Activated CD8-positive, alpha-beta memory T cell treated with anti-CD3 and anti-CD28 coated beads, Interleukin-2, amount 50 U/mL, for 4 hours (primary cell): ENCODE measurements at places on chromosomes 3 and 15.

DNA sequence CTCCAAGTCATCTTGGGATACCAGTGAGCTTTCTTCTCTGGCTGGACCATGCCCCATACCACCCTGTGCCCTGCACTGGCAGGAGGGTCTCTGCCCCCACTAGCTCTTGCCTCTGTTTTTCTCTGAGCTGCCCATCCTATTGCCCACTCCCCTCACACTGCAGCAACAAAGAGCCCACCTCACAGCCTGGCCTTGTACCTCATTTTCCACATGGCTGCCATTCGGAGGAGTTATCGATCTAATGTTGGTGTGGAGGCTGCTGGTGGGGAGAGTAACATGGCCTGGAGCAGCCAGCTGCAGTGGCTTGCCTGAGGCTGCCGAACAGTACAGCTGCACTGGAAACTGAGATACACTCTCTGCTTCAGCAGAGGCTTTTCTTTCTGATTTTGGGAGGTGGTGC, 65.7 kb upstream of the AGBL1 start:
- no peak for DNase-seq

- no peak for DNase-seq
Observed at GRCh38 chr15:81852411-81853149, 193.2 kb downstream of the MEX3B start.

DNA sequence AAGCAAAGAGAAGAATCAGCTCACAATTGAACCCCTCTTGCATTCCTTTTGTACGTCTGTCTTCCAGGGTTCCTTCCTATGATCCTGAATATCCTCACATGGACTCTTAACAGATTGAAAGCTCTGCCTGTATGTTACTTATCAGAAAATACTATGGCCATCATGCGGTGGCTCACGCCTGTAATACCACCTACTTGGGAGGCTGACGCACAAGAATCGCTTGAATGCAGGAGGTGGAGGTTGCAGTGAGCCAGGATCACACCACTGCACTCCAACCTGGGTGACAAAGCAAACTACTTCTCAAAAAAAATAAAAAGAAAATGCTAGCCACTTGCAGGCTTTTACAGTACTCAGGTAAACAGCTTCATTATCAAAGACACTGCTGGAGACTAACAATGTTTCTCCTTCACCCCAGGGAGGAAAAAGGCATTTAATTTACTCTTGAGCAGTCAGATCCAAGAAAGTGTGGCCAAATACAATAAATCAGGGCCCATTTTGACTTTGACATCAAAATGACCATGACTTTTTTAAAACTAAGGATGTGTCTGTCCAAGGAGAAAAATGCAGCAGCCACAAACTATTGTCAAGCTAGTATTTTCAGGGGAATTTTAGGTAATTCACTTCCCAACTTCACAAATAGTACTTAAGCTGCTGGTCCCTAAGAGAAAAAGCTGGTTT, 27.3 kb downstream of the NPTN start:
- no peak for DNase-seq

- DNase-seq = no peak
Observed at GRCh38 chr15:72970933-72971760, 81.1 kb upstream of the NEO1 start.

DNA sequence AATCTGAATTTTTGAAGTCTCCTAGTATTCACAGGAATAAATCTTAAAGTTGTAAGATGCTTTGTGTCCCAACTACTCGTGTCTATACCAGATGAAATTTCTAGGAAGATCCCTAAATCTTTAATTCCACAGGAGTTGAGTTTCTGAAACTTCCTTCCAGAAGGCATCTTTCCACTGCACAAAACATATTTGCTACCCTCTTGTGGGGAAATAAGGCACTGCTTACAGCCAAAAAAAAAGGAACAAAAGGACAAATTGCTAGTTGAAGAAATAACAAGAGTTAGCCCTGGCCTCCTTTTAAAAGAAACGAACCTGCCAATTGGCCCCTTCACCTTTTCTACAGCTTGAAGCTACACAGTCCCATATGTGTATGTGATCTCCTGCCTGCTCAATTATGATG, 54.0 kb downstream of the TAFA4 start:
- no peak for DNase-seq
